Activated CD8-positive, alpha-beta memory T cell treated with anti-CD3 and anti-CD28 coated beads, Interleukin-2, amount 50 U/mL, for 48 hours (primary cell): ENCODE measurements at places on chromosomes 12 and 14.

DNA sequence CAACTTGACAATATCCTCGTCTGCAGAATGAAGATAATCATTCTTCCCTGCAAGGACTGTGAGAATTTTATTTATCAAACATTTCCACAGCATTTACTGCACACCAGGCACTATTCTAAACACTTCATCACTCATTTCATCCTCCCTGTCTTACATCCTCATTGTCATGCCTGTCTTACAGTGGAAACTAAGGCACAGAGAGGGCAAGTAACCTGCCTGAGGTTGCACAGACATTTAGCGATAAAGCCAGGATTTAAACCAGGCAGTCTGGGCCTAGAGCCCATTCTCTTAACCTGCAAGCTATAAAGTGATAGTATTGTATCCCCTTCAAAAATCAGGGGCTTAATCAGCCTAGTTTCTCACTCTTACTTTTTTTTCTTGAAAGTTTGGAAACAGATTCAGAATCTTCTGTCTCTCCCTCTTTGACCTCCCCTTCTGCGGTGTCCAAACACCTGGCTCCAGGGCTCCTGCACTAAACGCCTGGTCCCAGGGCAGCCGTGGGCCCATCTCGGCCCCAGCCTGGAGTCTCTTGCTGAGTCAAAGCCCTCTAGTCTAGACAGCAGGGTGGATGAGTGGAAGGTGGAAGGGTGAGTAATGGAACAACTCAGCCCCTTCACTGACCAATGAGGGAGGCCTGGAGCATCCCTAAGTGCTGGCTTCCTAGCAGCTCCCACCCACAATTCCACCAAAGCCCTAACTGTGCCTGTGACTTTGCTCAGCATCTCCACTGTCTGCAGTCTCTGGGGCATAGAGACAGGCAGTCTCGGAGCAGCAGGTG is 12.5 kb downstream of the ISM2 start:
- DNase-seq = no peak

DNA sequence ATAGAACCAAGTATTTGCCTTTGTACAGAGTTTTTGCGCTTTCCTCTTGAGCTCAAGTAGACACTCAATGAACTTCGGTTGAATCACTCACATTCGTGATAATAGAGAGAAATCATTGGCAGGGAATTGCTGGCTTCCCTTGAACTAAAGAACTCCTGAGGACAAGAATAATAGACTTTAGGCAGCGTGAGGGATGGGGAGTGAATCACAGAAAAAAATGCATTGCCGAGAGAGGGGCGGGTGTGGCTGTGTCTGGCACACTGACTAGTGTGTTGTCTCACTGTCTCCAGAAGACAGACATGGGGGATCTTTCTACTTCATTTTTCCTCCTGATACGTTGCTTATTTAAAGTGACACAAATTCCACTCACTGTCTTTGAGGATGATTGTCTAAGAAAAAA is 805.2 kb downstream of the BCL11B start:
- no peak for DNase-seq

DNA sequence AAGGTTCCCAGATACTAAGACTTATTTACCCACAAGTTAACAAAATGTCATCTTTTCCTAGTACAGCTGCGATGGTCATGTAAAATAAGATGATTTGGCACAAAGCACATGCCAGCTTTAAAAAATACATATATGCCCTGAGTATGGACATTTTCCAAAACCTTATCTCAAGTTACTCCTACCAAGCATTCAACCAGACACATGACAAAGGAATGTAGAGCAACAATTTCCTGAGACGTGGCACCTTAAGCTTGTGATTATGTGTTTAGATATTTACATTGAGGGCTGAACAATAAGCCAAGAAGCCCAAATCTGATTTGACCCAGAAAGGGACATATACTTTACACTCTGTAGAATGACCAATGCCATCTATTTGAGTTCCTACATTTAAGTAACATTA is 24.5 kb upstream of the OVCH1 start:
- DNase-seq = no peak

- DNase-seq = peak; percentile 83
Observed at GRCh38 chr12:113088971-113089756, 32.6 kb downstream of the DTX1 start.

- DNase-seq = no peak
Observed at GRCh38 chr12:84974155-84974815, 61.7 kb upstream of the SLC6A15 start.

GRCh38 chr12:108053512-108053911 is 75.6 kb upstream of the WSCD2 start:
- no peak for DNase-seq

- no peak for DNase-seq
Observed at GRCh38 chr12:49909826-49910225, 6.1 kb upstream of the FAIM2 start.

DNA sequence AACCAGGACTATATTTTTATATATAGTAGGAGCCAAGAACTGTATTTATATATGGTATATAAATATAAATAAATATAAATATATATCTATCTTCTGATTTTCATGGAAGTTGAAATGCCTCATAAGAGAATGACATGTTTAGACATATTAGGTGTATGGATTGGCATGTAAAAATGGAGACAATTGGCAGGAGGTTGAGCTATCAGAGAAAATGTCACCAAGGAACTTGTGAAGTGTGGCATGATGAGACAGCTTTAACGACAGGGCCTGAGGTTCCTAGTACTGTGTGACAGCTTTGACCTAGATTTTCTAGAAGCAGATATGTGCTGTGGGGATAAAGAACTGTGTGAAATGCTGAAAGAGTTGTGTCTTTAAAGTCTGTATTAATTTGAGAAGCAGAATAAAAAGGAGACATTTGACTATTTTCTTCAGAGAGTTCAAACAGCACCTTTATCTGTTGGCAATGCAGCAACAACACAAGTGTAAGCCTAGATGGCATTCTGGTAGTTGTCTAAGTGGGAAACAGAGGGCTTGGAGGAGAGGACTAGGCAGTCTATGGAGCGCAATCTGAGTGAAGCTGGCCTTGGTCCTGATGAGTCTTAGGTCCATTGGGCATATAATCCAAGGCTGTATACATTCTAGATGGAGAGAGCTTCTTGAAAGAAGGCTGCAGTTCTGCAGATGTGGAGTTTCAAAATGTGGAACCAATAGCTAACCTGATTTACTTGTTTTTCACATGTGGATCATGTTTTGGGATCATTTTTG is 47.7 kb upstream of the MDGA2 start:
- DNase-seq = no peak

- DNase-seq = no peak
Observed at GRCh38 chr12:92122941-92123779, 22.5 kb downstream of the BTG1 start.

- DNase-seq = no peak
Observed at GRCh38 chr12:45354399-45354798, 138.5 kb downstream of the ANO6 start.

DNA sequence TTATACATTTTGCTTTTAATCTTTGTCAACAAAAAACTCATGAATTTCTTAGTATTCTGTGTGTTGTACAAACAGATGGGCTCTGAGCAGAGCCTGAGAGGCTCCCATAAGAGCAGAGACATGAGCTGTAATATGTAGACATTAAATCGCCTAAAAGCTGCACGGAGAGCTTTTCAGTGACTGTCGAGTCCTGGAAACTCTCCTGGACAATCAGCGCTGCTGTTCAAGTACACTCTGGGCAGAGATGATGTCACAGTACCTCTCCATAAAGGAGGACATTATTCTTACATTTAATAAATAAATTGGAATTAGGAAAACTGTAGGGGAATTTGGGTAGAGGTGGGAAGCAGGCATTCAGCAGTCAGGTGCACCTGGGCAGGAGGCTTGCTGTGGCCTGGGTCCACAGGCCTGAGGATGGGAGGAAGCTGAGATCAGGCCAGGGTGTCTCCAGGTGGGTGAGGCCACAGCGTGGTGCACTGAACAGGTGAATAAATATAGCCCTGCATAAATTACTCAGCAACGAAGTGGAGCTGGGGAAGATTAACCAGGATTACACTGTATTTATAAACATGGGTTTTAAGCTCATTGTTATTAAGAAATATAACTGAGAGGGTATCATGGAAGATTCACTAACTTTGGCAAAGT is 13.3 kb upstream of the TCL1A start:
- no peak for DNase-seq

GRCh38 chr12:14614704-14615121 is 47.0 kb upstream of the PLBD1 start:
- DNase-seq = no peak

DNA sequence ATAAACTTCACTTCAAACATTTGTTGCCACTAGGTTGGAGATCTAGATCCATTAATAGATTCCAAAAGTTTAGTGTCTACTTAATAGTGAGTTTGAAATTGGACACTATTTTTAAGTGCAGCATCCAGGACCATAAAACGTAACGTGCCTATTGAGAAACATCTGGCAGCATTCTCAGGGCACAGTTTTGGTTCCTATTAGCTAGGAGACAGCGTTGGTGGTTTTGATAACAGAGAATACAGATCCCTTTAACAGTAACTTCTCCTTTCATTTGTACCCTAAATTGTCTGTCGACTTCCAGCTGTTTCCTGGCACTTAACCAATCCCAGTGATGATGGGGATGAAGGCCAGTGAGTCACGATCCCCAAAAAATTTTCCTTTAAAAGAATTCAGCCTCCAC is 25.8 kb downstream of the KCNK10 start:
- DNase-seq = no peak

DNA sequence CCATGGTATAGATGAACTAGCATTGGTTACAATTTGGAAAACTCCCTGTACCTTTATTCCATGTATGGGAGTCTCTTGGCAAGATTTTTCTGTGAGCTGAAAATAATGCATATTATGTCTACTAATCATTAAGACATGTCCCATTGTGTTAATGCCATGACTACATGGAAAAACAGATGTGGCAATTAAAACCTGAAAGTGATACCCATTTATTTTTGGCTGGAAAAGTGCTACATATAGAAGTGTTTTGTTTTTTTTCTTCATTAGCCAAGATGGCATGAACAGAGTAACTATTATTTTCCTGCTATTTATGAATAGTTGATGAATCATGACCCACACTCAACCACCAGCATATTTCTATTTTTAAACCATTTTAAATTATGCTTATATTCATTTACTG is 58.2 kb downstream of the ALG10B start:
- no peak for DNase-seq

DNA sequence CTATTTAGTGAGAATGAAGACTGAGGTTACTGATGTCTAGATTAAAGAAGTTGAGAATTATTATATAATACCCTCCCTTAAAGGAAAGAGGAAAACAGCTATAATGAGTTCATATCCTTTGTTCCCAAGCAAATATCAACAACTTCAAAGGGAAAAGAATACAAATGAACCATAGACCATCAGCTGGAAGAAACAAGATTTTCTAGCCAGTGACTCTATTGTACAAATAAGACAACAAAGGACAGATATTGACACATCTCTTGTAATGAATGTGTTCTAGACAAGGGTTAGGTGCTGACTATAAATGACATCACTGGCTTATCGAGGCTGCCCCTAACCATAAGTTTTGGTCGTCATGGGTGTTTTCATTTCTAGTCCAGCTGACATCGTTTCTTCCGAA is 48.2 kb downstream of the SLC38A4 start:
- DNase-seq = no peak

- no peak for DNase-seq
Observed at GRCh38 chr14:101862711-101863110, 101.2 kb downstream of the PPP2R5C start.

DNA sequence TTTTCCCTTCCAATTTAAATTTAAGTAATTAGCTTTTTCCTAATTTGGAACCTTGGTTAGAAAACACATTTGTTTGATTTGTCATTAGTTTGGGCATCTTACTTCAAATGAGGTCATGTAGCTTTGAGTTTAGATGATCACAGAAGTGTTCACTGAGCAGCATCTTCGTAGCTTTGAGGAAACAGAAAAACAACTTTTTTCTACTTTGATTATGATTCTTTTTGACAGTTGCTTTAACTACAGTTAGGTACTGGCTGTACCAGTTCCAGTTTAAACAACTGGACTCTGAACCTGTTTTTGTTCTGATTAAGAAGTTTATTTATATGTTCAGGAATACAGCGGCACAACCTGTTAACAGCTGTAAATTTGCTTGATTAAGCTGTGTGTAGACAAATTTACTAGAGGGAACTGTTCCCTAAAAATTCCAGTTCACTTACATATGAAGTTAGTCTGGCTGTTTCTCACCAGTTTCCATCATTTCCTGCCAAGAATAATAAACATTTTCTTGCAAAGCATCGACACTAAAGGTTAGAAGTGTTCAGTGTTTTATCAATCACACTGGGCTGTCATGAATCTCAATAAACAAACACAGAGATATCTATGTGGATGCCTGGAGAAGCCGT is 191.9 kb downstream of the RAD51B start:
- DNase-seq = no peak

GRCh38 chr12:49133014-49133413 is 1.8 kb upstream of the TUBA1B start:
- no peak for DNase-seq

- no peak for DNase-seq
Observed at GRCh38 chr12:4645023-4645422, 3.8 kb downstream of the AKAP3 start.

GRCh38 chr12:110403976-110404682 is 621 bp upstream of the ANAPC7 start:
- peak; percentile 89 for DNase-seq

DNA sequence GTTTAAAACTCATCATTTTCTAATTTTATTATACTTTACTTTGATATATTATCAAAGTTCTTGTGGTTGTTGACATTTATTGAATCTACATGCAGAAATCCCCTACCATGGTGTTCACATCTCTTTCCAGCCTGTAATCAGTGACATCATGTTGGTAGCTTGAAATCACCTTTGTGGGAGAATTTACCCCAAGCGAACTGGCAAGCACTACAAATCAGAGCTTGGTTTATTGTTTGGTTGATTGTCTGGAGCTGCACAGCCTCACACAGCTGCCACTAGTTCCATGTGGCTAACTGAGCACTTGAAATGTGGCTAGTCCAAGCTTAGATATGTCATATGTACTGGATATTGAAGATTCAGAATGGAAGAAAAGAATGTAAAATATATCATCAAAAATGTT is 15.4 kb upstream of the KRT5 start:
- no peak for DNase-seq

DNA sequence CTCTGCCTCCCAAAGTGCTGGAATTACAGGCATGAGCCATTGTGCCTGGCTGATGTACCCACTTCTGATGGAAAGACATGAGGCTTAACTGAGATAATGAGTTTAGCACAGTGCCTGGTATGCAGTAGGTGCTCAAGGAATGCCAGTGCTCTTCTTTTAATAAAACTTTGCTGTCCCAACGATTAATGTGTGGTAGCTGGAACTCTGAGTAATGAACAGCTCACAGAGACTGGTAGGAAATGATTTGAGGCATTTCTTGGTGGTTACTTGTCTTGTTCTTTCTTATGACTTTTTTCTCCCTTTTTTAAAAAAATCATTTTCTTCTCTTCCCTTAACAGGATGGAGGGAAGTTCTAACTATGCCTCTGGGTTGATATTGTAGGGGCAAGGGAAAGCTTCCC is 235.7 kb upstream of the PWP1 start:
- DNase-seq = no peak

- no peak for DNase-seq
Observed at GRCh38 chr12:32516230-32516629, 116.9 kb downstream of the FGD4 start.
